ENCODE measurements at places on chromosomes 2 and 18.
A peak's percentile ranks its signal among the peaks of the same experiment; 100 is the strongest.

- DNase-seq = peak; percentile 39
- peak overlapping the region; percentile 7 for H3K4me3 ChIP-seq
- peaks cover 23% of the 10 kb centered on the region for H3K4me1 ChIP-seq
- peak overlapping the region; percentile 72 for H3K27ac ChIP-seq
- H3K36me3 ChIP-seq = no peaks in the 10 kb centered on the region
- H3K27me3 ChIP-seq = peaks cover 2% of the 10 kb centered on the region
Observed at GRCh38 chr2:9656270-9656766, 25.5 kb upstream of the YWHAQ start.

DNA sequence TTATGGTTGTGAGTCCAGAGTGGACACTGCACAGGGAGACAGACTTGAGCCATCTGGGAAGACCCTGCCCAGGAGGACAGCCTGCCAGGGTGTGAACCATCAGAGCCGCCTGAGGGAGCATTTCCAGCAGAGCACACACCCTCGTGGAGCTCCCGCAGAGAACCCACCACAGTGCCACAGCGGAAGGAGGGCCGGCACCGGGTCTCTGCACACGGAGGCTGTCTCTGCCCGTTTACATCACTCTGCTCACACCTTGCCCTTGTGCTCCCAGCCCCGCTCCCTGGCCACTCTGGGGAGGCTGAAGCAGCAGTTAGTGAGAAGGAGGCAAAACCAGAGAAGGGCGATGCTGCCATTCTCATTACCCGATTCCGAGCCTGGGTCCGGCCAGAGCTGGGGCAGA, 161.9 kb downstream of the KLHL29 start:
- H3K27me3 ChIP-seq = no peaks in the 10 kb centered on the region
- H3K27ac ChIP-seq = no peak overlapping the region
- peaks cover 4% of the 10 kb centered on the region for H3K4me1 ChIP-seq
- DNase-seq = no peak

DNA sequence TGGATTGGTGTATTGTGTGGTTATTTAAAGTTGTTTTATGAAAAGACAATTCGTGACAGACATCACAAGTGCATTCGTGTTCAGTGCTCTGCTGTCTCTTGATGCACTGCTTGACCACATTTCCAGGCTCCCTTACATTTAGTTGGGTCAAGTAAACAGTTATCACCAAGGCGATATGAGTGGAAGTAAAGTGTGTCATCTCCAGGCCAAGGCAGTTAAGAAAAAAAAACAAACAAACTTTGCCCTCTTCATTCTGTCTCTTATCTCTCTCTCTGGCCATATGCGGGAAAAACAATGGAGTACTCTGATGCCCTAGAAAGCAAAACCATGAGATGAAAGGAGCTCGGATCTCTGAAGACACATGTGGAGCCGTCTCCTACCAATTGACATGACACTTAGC, 131.1 kb downstream of the DSEL start:
- no peak overlapping the region for H3K27ac ChIP-seq
- H3K36me3 ChIP-seq = no peaks in the 10 kb centered on the region
- no peaks in the 10 kb centered on the region for H3K27me3 ChIP-seq
- no peak for DNase-seq
- H3K4me3 ChIP-seq = no peak overlapping the region

GRCh38 chr2:69740502-69740951, 1.4 kb upstream of the ANXA4 start:
- no peak for DNase-seq
- no peak overlapping the region for H3K27ac ChIP-seq
- H3K36me3 ChIP-seq = no peaks in the 10 kb centered on the region
- peak overlapping the region; percentile 81 for H3K4me3 ChIP-seq
- H3K27me3 ChIP-seq = peaks cover 5% of the 10 kb centered on the region
- H3K4me1 ChIP-seq = peaks cover 13% of the 10 kb centered on the region

DNA sequence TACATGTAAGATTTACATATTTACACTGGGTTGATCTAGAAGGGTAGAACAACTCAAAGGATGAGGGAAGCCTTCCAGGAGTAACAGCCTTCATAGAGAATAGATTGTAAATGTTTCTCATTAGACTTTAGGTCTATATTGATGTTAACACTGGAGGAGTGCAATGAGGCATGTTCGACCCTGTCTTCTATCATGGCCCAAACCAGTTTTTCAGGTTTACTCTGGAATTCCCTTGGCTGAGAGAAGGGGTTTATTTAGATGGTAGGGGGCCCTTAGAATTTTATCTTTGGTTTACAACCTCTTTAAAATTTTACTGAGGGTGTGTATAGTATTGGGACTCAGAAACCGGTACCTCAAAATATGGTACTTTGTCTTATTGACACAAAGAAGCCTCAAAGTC, 634.9 kb upstream of the PIK3C3 start:
- no peak for DNase-seq
- H3K4me1 ChIP-seq = no peaks in the 10 kb centered on the region
- H3K36me3 ChIP-seq = no peaks in the 10 kb centered on the region
- no peak overlapping the region for H3K27ac ChIP-seq
- H3K27me3 ChIP-seq = no peaks in the 10 kb centered on the region

- H3K4me3 ChIP-seq = no peak overlapping the region
- H3K27me3 ChIP-seq = no peaks in the 10 kb centered on the region
- peaks cover 2% of the 10 kb centered on the region for H3K4me1 ChIP-seq
Observed at GRCh38 chr2:216394881-216395280, 17.4 kb upstream of the SMARCAL1 start.

- no peak for DNase-seq
- peak overlapping the region; percentile 79 for H3K27ac ChIP-seq
- H3K27me3 ChIP-seq = no peaks in the 10 kb centered on the region
- H3K4me3 ChIP-seq = peak overlapping the region; percentile 25
Observed at GRCh38 chr2:224957540-224958461, 84.5 kb downstream of the DOCK10 start.

DNA sequence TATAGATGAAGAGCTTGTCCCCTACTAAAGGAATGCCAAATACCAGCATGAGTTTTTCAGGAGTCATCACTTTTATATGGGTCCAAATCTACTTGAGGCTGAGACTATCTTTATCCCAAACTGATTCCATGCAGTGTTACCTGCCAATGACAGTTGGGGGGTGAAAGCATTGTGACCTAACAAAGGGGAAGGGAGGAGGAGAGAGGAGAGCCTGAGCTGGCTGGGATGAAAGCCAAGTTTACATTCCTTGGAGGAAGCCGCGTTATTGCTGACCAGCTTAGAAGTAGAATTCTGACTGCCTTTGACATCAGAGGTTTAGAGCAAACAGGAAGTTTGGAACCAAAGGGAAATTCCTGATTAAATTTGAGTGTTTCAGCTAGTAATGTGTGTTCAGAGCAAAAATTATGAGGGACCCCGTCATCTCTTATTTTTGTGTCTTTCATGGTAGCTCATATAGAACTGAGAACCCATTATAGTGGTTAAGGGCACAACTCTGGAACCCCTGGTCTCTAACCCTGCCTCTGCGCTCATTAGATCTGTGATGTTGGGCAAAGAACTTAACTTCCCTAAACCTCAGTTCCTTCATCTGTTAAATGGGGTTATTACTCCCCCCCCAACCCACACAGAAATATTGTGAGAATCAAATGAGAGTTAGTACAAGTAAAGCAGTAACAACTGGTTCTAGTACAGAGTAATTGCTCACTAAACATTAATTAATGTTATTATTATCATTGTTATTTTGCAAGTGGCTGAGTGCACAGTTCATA, 199.3 kb upstream of the EPAS1 start:
- H3K4me3 ChIP-seq = no peak overlapping the region
- DNase-seq = no peak
- H3K27ac ChIP-seq = no peak overlapping the region

GRCh38 chr18:78732273-78733210, 247.1 kb upstream of the SALL3 start:
- H3K27ac ChIP-seq = no peak overlapping the region
- no peak for DNase-seq
- H3K4me1 ChIP-seq = no peaks in the 10 kb centered on the region
- H3K36me3 ChIP-seq = no peaks in the 10 kb centered on the region
- H3K4me3 ChIP-seq = no peak overlapping the region

DNA sequence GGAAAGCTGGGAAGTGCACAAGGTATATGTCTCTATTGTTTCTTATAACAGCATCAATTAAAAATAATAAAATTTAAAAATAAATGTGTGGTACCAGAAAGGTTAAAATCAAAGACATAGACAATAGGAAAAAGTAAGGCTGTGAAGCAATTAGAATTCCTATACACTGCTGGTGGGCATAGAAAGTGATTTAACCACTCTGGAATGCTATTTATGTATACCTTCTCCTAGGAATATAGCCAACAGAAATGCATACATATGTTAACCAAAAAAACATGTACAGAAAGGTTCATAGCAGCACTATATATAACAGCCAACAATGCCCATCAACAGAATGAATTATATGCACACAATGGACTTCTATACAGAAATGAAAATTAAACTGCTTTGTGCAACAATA, 43.0 kb downstream of the WDSUB1 start:
- no peak overlapping the region for H3K4me3 ChIP-seq
- no peaks in the 10 kb centered on the region for H3K4me1 ChIP-seq
- H3K27ac ChIP-seq = no peak overlapping the region
- no peak for DNase-seq

DNA sequence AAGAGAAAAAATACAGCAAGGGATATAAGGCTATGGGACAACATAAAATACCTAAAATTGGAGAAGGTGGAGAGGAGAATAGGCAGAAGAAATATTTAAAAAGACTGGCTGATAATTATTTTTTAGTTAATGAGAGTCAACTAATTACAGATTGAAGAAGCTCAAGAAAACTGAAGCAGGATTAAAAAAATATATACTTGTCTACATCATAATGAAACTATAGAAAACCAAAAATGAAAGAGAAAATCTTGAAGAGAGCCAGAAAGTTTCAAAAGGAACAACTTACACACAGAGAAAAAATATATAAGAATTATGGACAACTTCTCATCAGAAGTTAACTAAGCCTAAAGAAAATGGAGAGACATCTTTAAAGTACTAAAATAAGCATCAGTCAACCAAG, 62.9 kb upstream of the APCDD1 start:
- peaks cover 18% of the 10 kb centered on the region for H3K27me3 ChIP-seq
- DNase-seq = no peak
- no peaks in the 10 kb centered on the region for H3K36me3 ChIP-seq
- H3K27ac ChIP-seq = peak overlapping the region; percentile 43

DNA sequence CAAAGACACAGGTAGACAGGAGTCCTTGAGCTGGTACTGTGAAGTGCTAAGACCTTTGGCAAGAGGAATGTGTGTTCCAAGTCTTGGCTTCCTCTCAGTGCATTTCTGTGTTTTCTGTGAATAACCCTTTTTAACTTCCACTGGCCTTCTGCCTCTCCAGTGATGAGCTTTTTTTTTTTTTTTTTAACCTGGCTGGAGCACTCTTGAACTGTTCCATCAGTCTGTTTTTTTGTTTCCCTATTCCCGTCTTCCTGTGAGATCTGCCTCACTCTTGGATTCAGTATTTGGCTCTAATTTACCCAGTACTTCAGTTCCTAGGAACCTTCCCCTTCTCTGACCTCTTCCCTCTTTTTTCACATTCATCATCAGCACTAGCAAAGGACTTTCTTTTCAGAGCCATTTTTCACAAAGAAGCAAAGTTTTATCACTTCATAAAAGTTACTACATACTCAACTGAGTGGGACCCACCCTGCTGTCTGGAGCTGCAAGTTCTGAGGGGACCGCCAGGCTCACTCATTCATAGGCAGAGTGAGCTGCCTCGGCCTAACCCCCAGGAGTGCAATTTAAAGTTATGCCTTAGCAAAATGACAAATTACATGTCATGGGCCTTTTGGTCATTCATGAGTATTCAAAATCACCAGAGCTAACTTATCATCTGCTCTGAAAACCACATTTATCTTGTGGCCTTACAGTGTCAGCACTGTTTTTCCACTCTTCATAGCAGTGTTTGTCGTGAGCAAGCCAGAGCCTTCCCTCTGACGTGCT, 126.9 kb upstream of the DAPL1 start:
- H3K36me3 ChIP-seq = peaks cover 9% of the 10 kb centered on the region
- no peaks in the 10 kb centered on the region for H3K27me3 ChIP-seq
- no peaks in the 10 kb centered on the region for H3K4me1 ChIP-seq
- H3K4me3 ChIP-seq = no peak overlapping the region

DNA sequence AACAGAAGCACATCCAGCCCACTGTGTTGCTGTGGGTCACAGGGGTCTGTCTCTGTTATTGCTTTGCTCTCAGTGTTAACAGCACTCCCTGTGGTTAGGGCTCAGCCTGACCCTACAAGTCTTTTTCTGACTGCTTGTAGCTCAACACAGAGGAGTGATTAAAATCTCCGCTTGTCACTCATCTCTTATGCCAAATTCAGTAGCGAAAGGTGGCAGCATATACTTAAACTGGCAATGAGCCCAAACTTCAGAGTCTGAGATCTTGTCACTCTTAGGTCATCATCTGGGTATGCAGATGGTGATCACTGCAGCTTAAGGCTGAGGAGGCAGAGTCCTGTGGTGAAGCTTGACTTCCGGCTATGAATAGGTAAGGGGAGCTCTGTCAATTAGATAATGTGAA, 63.3 kb upstream of the CSRNP3 start:
- no peak overlapping the region for H3K4me3 ChIP-seq
- H3K27ac ChIP-seq = no peak overlapping the region
- no peak for DNase-seq
- peaks cover 5% of the 10 kb centered on the region for H3K27me3 ChIP-seq
- H3K4me1 ChIP-seq = no peaks in the 10 kb centered on the region

GRCh38 chr2:115569547-115569946, 1127.1 kb downstream of the DPP10 start:
- no peak overlapping the region for H3K27ac ChIP-seq
- no peaks in the 10 kb centered on the region for H3K36me3 ChIP-seq
- DNase-seq = no peak
- H3K27me3 ChIP-seq = no peaks in the 10 kb centered on the region
- H3K4me3 ChIP-seq = no peak overlapping the region

DNA sequence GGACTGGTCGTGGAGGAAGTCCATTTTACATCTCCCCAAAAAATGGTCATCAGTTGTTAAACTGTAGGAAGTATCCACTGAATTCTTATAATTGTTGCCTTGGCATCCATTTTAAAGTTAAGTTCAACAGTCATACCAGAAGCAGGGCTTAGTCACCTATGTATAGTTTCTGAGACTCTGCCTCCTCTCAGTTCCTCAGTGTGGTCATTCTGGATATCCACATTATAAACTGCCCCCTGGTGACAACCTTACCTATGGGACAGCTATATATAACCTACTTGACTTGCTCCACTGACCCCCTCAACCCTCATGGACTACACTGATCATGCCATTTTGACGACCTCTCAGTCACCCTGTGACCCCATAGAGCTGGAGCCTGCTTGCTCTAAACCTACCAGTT, 617.0 kb downstream of the LRP1B start:
- no peaks in the 10 kb centered on the region for H3K36me3 ChIP-seq
- no peak for DNase-seq
- no peaks in the 10 kb centered on the region for H3K27me3 ChIP-seq
- H3K4me3 ChIP-seq = no peak overlapping the region
- no peak overlapping the region for H3K27ac ChIP-seq

Data from activated naive CD8-positive, alpha-beta T cell treated with anti-CD3 and anti-CD28 coated beads, Interleukin-2, amount 50 U/mL, for 24 hours (primary cell).